ENCODE measurements at places on chromosomes 5 and 9.

DNA sequence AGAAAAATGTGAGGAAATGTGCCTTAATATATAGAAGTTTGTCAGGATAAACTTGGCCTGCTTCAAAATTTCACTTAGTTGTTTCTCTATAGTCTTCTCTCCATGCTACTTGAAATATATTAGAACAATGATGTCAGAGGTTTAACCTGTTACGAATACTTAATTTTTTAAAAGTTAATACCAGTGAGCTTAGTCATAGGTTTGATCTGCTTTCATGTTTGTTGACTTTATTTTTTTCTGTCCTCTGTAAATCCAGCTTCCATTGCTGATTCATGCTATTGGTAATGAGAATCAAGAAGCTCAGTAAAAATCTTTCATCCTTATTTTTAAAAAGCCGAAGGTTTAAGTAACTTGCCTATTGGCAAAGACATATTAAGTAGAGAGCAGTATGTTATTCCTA lies 27.9 kb downstream of the BDP1 start:
- DNase-seq = no peak

DNA sequence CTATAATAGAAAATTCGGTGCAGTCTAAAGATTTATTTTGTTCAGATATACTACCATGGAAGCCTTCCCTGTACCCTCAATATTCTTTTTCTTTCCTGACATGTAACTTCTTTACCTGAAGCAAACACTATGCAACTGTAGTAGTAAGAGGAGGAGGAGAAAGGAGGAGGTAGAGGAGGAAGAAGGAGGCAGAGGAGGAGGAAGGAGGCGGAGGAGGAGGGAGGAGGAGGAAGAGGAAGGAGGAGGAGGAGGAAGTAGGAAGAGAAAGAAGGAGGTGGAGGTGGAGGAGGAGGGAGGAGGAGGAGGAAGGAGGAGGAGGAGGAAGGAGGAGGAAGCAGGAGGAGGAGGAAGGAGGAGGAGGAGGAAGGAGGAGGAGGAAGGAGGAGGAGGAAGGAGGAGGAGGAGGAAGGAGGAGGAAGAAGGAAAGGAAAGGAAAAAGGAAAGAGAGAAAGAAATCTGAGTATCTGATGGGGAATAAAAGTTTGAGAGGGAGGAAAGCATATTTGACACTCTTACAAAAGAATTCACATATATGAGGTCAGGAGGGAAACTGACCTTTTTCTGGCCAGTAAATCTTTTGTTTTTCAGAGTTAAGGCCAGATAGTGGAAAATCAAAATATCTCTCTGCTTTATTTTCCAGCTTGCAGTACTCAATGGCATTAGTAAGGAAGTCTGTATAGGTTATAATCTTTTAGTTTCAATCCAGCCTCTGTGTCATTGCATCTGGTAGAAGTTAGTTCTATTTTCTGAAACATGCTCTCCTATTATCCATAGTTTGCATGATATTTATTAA lies 114.5 kb upstream of the LPAR1 start:
- no peak for DNase-seq

GRCh38 chr5:88085462-88085861 lies 183.2 kb downstream of the TMEM161B start:
- DNase-seq = no peak

- no peak for DNase-seq
Observed at GRCh38 chr9:113708821-113709713, 167.0 kb upstream of the ZNF618 start.

DNA sequence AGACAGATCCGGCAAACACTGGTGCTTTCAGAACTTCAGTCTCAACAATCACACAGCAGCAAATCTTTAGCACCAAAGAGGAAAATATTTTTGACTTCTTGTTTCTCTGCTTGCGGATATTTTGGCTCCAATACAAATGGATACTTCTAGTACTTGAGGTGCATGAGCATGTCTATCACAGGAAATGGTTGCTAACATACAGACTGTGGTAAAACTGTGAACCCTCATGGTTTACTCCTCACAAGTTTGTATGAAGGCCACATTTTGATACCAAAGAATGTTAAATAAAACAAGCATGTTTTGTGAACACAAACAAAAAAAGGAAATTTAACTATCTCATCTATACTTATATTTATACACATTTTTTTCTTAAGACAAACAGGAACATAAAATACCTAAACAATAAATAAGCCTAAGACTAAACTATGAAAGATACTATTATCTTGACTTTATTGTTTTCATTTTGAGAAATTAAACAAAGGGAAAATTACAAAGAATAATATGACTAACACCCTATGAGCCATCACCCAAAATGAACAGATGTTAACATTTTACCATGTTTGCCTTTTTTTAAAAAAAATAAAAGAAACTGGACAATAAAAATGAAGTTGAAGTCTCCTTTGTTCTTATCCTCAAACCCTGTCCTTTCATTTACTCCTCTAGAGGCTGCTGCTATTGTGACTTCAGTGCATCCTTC lies 135.0 kb upstream of the LHFPL2 start:
- no peak for DNase-seq

- no peak for DNase-seq
Observed at GRCh38 chr5:149419859-149420544, 40.9 kb upstream of the IL17B start.

GRCh38 chr5:81081461-81081835 lies 121.3 kb downstream of the RASGRF2 start:
- no peak for DNase-seq

DNA sequence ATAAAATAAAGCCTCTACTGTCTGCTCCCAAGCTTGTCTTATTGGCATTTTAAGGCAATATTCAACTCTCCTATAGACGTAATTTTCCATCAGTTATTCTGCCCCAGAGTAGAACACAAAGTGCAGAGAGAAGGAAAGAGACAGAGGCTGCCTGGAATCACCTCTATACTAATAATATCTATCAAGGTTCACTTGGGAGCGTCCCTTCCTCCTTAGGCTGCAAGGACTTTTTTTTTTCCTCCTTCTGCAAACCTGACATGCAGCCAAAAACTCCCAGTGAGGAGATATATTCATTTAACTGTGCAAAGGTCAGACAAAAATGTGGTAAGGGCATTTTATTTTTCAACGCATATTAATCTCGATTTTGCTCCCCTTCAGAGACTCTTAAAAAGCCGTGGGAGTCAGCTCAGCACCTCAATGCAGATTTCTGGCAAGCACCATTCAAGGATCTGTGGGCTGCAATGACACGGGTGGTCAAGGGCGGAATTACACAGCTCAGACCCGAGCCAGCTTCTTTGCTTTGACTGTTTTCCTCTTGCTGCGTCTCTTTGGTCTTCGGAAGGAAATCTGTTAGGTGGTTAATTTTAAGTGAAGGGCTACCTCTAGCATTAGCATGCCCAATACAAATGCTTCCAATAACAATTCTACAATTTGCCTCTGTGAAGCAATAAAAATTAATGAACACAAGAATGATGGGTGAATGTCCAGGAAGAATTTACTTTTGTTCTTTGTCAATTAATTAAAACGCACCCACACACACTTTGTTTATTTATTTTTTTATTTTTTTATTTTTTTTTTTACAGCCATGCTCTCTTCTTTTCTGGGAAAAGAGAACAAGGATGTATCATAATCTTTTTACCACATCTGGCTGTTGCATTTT lies 587.7 kb upstream of the GRAMD2B start:
- DNase-seq = no peak

DNA sequence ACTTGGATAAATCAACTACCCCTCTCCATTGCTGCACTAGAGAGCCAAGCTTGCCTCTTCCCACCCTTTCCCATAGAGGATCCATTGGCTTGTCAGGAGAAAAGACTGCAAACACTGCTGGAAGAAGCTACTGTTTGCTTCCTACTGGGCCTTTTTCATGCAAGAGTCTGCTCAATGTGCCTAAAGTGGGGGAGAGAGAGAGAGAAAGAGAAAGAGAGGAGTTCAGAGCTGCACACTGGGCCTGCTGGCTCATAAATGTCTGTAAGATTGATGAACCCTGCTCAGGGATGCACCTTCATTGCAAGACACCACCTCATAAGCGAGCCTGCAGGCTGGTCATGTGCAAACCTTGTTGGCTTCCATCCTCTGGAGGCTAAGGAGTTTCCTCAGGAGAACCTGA lies 269.4 kb downstream of the ZNF608 start:
- no peak for DNase-seq

- DNase-seq = no peak
Observed at GRCh38 chr5:116557669-116558271, 16.9 kb downstream of the SEMA6A start.
